PC-3 (cell line): ENCODE measurements at places on chromosomes 6 and 20.
A peak's percentile ranks its signal among the peaks of the same experiment; 100 is the strongest.

GRCh38 chr6:7976485-7977056 lies 66.0 kb upstream of the TXNDC5 start:
- DNase-seq, result no peak

- no peak for DNase-seq
These were observed 140.3 kb downstream of the COL12A1 start for GRCh38 chr6:75065523-75065922.

DNA sequence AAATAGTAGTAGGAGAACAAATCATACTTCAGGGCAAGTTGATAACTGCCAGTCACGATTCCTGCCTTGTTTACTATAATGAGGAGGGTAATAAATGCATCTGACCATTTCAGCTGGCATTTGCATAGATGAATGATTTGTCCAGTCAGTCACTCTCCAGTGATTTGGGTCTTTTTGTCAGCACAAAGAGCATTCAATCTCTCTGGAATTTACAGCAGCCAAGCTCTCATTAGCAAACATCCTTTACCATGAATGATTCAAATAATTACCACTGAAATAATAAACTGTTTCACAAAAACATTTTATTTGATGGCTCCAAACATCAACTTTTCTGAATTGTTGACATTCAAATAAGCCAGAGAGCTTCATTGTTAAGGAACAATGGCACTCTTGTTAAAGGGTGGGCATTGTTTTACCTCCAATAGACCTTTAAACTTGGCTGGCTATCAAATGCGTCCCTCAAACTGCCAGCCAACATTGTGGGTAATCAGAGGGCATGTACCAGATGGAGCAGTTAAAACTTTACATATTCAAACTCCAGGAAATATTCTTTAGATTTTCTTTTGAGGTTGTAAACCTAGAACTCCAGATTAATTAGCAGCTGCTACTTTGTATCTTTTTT lies 30.0 kb upstream of the FBXL4 start:
- DNase-seq, result no peak

DNA sequence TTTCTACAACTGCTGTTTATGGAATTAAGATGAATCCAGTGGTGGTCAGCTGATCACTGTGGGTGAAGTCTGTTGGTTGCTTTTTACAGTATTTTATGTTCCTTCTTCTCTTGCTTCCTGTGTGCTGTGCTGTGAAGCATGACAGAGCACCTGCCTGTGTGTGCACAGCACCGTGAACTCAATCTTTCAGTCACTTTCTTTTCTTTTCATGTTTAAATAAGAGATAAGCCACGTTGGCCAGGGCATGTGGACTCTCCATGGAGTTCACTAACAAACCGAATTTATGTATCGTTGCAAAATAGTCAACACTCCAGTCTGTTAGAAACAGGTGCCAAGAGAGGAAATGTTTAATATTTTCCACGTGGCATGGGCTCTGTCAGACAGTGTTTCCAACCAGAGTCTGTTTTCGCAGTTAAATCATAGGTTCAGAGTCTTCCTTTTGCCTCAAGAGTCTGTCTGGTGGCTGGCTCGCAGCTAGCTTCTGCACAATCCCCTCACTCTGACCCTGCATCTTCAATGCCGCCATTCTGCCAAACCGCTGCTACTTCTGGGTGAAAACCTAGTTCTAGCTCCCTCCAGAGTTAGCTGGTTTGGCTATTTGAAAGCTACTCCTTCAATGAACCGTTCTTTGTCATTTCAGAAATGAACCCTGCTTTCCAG lies 73.2 kb downstream of the QRSL1 start:
- no peak for DNase-seq

DNA sequence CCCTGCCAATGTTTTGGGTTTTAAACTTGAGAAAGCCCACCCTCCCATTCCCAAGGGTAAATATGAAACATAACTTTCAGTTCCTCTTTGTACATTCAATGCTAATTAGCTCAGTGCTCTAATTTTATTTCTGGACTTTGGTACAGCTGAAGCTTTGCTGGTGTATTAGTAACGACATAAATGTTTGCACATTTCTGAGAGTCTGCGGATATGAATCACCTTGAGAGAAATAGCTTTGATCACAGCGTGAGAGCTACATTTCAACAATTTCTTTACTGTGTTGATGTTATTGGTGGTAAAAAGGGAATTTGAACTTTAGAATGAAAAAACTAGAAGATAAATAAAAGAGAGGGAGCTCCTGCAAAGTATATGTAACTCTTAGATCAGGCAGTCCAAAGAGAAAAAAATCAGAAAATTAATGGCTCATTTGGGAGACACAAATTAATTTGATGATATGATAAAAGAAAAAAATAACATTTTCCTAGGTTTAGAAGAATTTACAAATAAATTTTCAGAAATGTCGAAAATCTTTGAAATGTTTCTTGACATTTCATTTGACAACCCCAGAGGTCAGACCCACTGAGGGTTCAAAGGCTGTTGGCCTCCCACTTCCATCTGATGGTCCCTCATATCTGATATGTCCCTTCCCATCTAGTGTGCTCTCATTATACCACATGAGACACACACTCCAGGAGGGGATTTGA lies 38.5 kb upstream of the CAP2 start:
- DNase-seq, result peak; percentile 76

GRCh38 chr20:48287021-48287494 lies 501.8 kb upstream of the SULF2 start:
- DNase-seq, result no peak

DNA sequence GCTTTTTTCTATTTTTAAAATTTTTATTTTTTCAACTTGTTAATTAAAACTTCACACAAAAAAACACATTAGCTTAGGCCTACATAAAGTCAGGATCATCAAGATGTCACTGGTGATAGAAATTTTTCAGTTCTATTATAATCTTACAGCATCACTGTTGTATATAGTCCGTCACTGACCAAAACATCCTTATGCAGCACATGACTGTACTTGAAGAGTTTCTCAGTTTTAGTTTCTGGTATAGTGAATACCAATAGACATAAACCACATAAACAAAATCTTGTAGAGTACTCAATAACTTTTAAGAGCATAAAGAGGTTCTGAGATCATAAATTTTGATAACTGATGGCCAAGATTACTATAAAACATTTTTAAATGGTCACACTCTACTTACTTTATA lies 71.8 kb downstream of the ASCC3 start:
- no peak for DNase-seq

- DNase-seq, result no peak
These were observed 27.5 kb downstream of the CAPN11 start for GRCh38 chr6:44185953-44186634.

DNA sequence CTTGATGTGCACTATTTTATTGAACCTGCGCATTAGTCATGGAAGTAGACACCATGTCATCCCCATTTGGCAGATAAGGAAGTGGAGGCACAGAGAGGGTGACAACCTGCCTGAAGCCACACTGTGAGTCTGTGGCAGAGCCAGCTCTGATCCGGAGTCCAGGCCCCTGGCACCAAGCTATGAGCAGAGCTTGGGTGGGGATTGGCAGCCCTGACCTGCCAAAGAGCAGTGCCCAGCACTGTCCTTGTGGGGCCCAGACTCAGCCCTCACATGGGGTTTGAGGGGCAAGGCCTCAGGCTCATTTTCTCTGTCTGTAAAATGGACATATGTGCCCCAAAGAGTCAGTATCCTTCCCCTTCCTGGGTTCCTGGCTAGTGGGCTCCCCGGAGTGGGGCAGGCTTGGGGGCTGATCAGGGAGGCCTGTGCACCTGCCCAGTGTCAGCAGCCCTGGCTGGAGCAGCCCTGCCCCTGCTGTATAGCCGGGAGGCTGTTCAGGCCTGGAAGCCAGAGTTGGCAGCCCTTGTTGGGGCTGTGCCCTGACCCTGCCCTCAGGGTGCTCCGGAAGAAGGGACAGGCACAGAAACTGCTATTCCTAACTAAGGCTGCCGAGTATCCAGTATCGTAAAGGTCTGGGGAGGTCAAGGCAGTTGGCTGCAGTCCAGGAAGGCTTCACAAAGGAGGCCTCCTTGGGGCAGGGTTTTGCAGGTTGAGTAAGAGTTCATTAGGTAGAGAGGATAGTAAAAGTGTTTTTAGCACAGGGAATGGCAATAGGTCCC lies 38.7 kb downstream of the TGM2 start:
- no peak for DNase-seq
